ENCODE measurements at places on chromosomes 1 and 21.

DNA sequence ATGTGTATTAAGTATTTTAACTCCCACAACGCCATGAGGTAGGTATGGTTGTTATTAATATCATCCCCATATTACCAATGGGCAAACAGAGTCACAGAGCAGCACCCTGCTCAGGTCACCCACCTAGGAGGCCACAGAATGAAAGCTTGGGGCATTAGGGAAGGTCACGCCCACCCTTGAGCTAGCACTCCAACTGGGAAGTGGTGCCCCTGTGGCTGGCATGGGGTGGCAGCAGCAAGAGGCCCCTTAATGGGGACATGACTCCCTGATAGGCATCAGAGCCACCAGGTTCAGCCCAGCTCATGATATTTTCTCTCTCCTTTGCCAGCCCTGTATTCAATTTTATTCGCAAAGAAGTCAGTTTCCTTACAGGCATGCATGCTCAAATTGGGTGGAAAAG lies 90.6 kb downstream of the DMRTB1 start:
- no peak for DNase-seq

DNA sequence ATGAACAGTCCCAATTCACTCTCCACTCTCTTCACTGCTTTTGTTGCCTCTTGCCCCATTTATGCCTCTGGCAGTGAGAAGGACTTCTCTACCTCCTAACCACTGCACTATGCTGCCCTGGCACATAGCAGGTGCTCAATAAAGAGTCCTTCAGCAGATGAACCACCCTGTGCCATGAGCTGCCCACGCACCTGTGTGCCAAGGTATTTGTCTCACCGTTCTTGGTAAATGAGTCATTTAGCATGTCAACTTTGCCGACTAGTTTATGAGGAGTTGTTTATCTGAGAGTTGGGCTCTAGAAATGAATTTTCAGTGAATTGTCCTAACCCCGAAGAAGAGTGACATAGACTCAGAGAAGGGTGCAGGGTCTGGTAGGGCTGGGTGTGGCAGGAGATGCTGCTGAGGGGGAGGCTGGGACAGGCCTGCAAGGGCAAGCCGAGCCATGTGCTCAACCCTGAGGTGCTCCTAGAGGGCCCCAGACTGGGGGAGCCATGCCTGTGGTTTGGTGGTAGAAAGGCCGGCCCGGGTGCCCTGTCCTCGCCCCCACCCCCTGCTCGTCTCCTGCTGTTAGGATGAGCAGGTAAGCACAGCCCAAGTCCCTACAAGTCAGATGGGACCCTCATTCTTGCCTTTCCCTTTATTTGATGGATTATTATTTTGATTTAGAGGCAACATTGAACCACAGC lies 654.5 kb downstream of the MATN1 start:
- DNase-seq, result no peak

GRCh38 chr1:224357626-224358124 lies 996 bp downstream of the CNIH4 start:
- DNase-seq, result no peak

GRCh38 chr1:199821029-199821779 lies 206.3 kb upstream of the NR5A2 start:
- DNase-seq, result no peak

DNA sequence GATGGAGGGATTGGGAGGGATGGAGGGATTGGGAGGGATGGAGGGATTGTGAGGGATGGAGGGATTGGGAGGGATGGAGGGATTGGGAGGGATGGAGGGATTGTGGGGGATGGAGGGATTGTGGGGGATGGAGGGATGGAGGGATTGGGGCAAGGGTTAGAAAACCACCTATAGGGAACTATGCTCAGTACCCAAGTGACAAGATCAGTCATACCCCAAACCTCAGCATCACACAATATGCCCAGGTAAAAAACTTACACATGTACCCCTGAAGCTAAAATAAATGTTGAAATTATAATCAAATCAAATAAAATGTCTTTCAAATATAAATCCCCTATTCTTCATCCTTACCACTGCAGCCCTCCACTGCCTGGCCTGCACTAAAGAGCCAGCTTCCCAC lies 72.8 kb upstream of the HNRNPU start:
- no peak for DNase-seq

DNA sequence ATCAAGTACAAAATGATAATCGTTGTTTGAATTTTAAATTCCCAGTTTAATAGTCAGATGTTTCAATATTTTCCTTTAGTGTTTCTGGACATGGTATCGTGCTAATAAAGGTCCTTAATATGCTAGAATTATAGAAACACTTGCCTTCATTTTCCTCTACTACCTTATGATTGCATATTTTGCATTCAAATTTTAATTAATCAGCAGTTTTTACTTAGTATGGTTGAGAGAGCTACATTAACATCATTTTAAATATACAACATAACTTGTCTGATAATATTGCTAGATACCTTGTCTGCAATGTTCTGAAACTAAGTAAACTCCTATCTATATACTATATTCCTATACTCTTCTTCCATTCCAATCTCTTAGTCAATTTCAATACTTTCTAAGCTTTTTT lies 66.3 kb downstream of the USH2A start:
- no peak for DNase-seq

GRCh38 chr1:101240041-101240430 lies 3.2 kb downstream of the S1PR1 start:
- no peak for DNase-seq

GRCh38 chr21:20108016-20108415 lies 890.2 kb upstream of the NCAM2 start:
- DNase-seq, result no peak

GRCh38 chr1:203088441-203088840 lies 2.6 kb upstream of the MYOG start:
- DNase-seq, result no peak

DNA sequence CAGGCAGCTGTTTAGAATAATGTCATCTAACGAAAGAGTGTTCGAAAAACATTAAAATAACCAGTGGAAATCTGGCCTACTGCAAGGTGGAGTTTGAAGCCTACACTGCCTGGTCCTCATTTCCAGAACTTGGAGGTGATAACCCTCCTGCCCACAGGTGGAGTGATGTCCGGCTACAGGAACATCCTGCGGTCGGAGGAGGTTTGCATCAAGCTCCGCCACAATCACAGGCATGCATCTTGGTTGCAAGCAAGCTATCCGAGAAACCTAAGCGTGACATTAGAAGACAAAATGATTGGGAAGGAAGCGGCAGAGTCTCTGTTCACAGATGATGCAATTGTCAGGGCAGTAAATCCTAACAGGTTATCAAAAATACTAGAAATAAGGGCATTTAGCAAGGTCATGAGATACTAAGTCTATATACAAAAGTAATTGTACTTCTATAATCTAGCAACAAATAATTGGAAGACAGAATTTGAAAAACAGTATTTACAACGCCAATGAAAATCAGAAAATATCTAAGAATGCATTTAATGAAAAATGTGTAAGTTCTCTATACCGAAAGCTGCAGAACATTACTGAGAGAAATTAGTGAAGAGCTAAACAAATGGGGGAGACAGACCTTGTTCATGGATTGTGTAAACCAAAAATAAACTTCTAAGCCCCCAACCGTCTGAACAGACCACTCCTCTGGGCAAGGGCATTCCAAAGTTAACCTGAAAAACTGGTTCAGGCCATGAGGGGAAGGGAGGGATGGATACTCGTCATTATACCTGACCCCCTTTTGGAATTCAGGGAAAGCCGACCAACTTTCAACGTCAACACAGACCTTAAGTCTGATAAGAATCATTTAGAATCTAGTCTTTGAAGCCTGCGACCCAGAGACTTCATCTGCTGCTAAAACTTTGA lies 4.7 kb upstream of the SLC19A1 start:
- DNase-seq, result no peak

- DNase-seq, result no peak
These were observed 150.8 kb downstream of the FASLG start for GRCh38 chr1:172809750-172810149.

DNA sequence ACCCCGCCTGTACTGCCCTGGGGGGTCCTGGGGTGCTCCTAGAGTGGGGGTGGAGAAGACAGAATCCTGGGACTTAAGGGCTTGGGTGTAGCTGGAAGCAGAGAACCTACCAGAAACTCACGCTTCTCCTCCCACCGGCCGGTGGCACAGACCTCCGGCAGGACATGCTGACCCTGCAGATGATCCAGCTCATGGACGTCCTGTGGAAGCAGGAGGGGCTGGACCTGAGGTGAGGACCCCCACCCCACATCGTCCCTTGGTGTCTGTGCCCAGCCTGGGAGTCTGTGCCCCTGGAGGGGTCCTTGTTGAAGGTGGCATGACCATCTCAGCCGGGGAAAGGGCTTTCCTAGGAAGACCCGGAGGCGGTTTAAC lies 70.8 kb downstream of the PIK3CD start:
- no peak for DNase-seq

DNA sequence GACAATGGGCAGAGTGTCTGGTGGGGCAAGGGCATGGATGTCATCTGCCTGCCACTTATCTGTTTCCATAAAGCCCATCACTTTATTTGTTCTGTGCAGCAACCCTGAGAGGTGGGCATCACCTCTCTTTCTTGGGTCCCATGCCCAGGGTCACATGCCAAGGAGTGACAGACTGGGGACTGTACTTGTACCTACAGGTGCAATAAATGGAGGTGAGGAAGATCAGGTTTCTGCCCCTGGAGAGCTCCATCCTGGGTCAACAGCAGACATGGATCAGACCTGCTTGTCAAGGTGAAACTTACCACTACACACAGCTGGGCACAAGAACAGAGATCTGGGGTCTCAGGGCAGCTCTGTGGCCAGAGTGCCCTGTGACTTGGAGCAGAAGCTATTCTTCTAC lies 18.4 kb upstream of the PRDM16 start:
- no peak for DNase-seq

DNA sequence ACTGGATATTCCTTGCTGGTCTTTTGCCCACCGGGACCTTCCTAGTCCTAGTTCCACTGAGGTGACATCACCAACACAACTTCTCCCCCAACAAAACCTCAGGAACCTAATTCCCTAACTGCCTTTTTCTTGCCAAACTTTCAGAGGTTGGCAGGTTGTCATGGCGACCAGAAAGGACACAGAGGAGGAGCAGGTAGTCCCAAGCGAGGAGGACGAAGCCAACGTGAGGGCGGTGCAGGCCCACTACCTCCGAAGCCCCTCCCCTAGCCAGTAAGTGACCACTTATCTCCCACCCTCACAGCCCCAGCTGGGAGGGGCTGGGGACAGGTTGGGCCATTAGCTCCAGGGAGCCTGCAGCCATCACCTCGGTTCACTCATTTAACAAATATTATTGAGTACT lies 815 bp downstream of the STYXL2 start:
- DNase-seq, result no peak

DNA sequence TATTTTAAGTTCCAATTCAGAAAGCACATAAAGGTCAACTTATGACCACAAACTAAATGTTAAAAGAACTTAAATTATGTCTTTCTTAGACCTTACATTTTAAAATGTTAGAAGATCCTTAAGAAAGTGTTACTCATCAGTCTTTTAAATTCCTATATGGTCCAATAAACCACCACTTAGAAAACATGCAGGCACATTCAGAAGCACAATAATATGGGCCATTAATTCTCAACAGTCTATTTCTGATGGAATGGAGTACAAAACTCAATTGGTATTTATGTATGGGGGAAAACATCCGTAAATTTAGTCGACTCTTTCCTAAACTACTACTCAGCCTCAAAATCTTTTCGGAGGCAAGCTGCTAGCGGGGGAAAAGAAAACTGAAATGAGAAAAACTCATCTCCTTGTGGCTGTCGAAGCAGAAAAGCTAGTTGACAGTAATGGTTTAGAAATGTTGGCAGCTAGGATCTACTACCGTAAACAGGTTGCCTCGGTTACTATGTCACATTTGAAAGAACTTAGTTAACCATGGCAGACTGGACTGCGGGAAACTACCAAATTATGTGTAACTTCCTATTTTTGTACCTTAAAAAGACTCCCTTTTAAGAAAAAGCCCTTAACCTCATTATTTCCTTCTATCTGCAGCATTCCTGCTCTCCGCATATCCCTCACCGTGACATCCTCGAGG lies 1.0 kb downstream of the TRMT1L start:
- DNase-seq, result peak; percentile 11

GRCh38 chr21:42847051-42847707 lies 32.2 kb downstream of the WDR4 start:
- DNase-seq, result no peak

GRCh38 chr1:180912801-180913565 lies at the start of gene KIAA1614:
KIAA1614 (plus strand) TSS chr1:180912897; CDS start chr1:180913244, 347 bp downstream.
- no peak for DNase-seq

GRCh38 chr1:63330331-63330916 lies 8.1 kb downstream of the FOXD3 start:
- no peak for DNase-seq

DNA sequence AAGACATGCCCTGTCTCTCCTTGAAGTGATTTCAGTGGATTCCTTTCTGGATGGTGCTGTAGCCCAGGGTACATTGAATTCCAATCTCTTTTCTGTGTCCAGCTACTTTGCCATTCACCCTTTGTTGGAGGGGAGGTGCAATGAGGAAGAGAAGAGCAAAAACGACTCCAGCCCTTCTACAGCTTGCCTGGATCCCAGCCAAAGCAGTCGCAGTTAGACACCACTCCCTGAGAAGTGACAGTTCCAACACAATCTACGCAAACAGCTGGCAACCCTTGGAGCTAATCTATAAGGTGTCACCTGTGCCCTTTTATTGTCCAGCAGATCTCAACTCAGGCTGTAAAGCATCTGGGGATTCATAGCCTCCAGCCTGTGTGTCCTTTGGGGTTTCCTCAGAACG lies 4.6 kb downstream of the CD244 start:
- DNase-seq, result no peak

GRCh38 chr1:84853741-84854721 lies 39.0 kb downstream of the LPAR3 start:
- peak; percentile 90 for DNase-seq

DNA sequence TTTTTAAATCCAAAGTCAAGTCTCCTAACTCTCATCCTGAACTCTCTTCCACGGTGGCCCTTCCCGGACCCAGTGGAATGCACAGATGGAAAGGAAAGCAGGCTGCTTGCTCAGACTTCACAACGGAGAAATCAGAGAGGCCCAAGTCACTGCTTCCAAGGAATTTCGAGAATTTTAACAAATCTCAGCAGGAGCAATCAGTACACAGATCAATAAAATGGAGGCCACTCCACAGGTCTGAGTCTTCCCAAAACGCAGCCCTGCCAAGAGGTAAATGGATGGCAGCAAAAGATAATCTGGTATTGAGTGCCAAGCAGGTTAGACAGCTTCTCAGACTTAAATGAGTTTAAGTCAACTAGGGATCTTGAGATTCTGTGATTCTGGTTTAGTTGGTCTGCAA lies 81.1 kb upstream of the TIAM1 start:
- no peak for DNase-seq

GRCh38 chr1:193438771-193439170 lies 252.4 kb upstream of the B3GALT2 start:
- no peak for DNase-seq

GRCh38 chr1:14849038-14849437 lies 250.6 kb downstream of the KAZN start:
- no peak for DNase-seq

DNA sequence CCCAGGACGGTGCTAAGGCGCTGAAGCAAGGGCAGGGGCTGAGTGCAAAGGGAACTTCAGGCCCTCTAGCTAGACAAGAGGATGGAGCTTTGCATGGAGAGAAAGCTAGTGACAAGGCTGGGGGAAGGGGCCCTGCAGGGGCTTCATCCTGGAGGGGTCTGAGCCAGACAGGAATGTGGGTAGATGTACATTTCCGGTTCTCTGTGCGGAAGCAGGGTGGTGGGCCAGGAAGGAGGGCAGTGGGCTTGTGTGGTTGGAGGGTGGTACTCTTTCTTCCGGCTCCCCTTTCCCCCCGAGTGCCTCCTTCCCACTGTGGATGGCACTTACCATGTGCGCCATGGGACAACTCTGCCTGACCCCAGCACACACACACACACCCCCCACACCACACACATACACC lies 1.5 kb downstream of the KISS1 start:
- no peak for DNase-seq

- DNase-seq, result no peak
These were observed 2.2 kb downstream of the TACSTD2 start for GRCh38 chr1:58574816-58575215.
